ENCODE measurements at places on chromosomes 7 and 10.

DNA sequence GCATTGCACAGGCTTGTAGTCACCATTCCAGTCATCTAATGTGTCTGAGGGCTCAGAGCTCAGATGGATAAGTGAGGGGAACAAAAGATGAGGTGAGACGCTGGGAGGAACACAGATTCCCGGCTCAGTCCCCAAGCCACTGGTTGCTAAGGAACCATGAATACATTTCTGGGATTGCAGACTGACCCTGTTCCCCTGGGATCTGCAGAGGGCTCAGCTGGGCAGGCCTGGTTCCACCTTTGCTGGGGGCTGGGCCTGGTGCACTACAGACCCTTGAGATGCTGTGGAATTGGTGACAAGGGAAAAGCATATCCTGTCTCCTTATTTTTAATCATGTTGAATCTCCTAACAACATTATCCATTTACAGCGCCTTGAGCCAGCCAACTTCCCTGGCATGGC is 19.2 kb downstream of the ELFN1 start:
- DNase-seq = no peak

- DNase-seq = peak; percentile 40
Observed at GRCh38 chr10:104255311-104255981, 754 bp downstream of the GSTO1 start.

GRCh38 chr7:93651603-93652159 is 77.2 kb upstream of the CALCR start:
- no peak for DNase-seq

- DNase-seq = peak; percentile 38
Observed at GRCh38 chr7:131538813-131539179, 17.6 kb downstream of the PODXL start.

DNA sequence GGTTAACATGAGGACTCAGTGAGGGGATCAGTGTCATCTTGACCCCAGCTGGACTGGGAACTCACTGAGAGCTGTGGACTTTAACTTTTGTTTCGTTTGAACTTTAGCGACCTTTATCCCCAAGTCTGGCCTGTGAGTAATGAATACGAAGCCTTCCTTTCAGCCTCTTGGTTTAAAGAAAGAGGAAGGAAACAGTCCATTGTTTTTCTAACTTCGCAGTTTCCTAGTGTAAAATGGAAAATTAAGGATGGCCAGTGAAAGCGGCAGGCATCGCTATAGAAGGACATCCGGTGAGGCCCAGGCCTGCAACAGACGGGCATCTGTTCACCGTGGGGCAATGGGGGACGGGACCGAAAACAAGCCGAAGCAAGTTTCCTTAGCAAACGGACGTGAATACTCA is 44.1 kb upstream of the ADO start:
- no peak for DNase-seq

GRCh38 chr10:104711302-104711721 is 70.2 kb downstream of the SORCS3 start:
- no peak for DNase-seq

DNA sequence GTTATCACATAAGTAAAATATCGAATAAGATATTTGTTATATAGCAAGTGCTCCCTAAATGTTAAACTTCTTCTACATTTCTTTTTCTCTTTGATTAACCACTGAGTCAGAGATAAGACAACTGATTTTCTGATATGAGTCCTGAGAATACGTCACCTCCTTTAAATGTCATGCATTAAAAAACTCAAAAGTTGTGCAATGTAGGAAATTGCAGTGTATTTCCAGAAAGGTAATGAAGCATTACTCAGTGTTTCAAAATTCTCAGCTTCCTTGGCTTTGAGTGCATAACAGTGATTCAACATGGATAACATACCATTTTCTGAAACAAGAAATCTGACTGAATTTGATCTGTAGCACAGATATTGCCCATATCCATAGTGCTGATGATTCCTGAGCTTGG is 155.8 kb downstream of the BMPER start:
- DNase-seq = no peak

DNA sequence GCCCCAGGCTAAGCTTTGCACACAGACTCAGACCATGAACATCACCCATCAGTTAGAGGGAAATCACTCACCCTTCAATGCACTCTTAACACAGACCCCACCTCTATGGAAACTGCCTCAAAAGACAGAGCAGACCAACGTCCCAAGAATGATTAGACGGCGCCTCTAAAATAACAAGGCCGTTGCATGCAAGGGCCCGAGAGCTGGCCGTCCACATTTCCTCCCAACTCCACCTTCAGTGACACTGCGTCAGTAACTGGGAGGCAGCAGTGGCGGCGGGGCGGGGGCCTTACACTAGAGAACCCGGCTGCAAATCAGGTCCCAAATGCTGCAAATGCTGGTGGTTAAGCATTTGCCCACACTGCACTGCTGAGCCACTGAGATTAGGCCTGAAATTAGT is 115.0 kb downstream of the PTPRN2 start:
- no peak for DNase-seq

GRCh38 chr7:94182066-94182465 is 177.9 kb upstream of the BET1 start:
- peak; percentile 73 for DNase-seq

DNA sequence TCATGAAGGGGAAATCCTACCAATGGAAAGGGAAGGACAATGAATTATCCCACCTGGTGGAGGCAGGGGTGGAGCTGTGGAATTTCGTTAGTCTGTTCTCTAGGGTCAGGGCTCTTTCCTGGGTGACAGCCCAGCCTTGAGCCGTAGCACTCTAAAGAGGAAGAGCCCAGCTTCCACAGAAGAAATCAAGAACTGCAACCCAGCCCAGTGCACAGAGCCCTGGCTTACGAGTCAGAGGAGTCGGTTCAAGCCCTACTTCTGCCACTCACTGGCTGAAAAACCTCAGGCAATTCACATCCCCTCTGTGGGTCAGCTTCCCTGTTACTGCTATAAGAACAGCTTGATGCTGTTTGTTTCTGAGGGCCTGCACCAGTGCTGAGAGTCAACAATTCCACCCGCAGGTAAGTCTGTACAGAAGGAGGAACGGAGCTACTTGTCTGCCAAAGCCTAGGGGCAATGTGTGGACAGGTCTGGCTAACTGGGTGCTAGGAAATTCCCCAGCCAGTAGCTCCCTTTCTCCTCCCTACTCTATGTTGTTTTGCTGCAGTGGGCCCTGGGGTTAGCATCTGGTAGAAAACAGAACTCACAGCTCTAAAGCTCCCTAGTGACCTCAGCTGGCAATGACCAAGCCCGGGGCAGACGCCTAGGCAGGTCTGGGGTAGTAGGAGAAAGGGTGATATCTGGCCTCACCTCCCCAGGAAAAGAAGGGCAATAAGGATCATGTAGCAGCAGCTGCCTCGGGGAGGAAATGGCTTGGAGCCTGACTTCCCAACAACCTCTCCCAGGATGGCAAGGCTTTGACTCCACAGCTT is 3.3 kb downstream of the AVPI1 start:
- DNase-seq = no peak

GRCh38 chr10:69600761-69601330 is 27.6 kb upstream of the NEUROG3 start:
- DNase-seq = no peak

- DNase-seq = no peak
Observed at GRCh38 chr7:66697449-66698438, 42.8 kb upstream of the RABGEF1 start.

DNA sequence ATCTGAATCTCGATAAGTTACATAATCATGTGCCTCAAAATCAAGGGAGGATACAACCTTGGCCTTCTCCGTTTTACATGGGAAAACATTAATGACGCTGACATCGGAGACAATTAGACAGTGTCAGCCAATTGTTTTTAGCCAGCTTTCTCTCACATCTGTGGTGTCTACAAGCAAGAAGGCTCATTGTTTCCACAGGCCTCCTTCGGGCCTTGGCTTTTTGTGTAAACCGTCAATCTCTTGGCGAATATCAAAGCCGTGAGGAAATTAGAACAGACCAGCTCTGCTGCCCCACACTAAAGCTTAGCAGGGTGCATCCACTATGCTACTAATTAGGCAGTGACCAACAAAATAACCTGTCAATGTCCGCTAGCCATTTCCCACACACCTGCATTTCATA is 43.2 kb downstream of the VAX1 start:
- no peak for DNase-seq

DNA sequence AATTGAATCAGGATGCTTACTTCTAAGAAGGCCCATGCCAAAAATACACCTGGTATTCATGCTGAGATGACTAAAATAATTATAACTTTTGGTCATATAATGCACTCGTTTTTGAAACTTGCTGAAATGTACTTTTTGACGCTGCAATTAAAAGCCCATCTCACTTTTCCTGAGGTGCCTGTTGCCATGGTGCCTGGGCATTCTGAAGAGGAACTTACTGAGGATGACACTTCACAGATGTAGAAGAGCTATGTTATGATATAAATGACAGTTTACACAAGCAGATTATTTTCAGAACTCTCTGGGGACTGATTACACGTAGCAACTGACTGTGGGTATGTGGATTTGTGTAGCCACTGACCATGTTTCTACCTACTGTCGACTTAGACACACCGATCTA is 182.4 kb downstream of the TPK1 start:
- DNase-seq = no peak

GRCh38 chr10:24344279-24344678 is 135.3 kb downstream of the KIAA1217 start:
- DNase-seq = peak; percentile 75

GRCh38 chr7:105250706-105251105 is 138.0 kb downstream of the SRPK2 start:
- no peak for DNase-seq

DNA sequence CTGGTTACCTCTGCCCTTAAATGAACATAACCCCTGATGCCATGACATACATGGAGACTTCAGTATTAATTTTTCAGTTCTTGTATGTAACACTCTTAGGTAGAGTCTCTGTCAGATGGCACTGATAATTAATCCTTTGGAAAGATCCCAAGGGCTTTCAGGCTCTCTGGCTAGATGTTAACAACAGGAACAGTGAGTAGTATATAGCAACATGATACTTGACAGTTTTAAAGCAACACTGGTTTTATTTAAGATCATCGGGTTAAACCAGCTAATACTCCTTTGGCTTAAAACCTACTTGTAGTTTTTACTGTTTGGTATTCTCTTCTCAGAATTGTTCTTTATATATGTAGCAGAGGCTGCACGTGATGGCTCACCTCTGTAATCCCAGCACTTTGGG is 27.3 kb downstream of the AHCYL2 start:
- DNase-seq = no peak

- DNase-seq = no peak
Observed at GRCh38 chr10:14787938-14788337, 13.2 kb upstream of the FAM107B start.

GRCh38 chr10:51638737-51639136 is 60.7 kb downstream of the CSTF2T start:
- no peak for DNase-seq

- no peak for DNase-seq
Observed at GRCh38 chr10:99344715-99345114, 15.6 kb downstream of the CNNM1 start.

GRCh38 chr7:29077854-29078253 is 68.5 kb downstream of the CPVL start:
- no peak for DNase-seq

DNA sequence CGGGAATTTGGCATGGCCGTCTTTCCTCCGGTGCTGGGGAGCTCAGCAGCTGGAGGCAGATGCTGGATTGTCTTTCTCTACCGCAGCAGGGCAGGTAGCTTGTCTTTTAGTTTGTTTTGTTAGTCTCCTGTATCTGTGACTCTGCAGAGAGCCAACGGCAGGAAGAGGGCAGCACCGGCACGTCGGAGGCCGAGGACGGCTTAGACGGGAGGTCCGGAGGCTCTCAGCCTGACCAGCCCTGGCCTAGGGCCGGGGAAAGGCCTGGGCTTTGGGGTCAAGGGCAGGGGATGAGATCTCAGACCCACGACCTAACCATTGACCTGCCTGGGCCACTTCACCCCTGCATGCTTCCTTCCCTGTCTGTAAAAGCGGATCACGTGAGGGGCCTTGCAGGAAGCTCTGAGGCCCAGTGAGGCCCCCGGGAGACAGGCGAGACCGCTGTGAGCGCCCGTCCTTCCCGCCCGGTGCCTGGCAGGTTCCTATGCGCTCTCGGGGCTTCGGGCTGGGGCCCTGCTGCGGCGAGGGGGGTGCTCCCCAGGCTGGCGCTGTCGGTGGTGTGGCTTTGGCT is 72.7 kb downstream of the LHPP start:
- DNase-seq = no peak

DNA sequence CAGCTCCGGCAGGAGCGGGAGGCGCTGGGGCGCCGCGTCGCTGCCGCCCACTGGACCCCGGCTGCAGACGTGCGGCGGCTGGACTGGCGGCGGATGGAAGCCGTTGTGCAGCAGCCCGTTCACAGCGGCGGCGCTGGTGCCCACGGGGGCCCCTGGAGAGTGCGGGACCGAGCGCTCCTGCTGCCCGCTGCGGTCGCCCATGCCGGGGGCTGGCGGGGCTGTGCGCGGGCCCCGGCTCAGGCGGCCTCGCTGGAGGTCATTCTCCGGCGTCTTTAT is 413 bp downstream of the PANK1 start:
- DNase-seq = peak; percentile 35

GRCh38 chr10:86758189-86759072 is 2.0 kb downstream of the BMPR1A start:
- DNase-seq = no peak

GRCh38 chr10:91758303-91759146 is 39.7 kb upstream of the TNKS2 start:
- peak; percentile 25 for DNase-seq

- peak; percentile 27 for DNase-seq
Observed at GRCh38 chr7:40749877-40750276, 615.1 kb downstream of the SUGCT start.

DNA sequence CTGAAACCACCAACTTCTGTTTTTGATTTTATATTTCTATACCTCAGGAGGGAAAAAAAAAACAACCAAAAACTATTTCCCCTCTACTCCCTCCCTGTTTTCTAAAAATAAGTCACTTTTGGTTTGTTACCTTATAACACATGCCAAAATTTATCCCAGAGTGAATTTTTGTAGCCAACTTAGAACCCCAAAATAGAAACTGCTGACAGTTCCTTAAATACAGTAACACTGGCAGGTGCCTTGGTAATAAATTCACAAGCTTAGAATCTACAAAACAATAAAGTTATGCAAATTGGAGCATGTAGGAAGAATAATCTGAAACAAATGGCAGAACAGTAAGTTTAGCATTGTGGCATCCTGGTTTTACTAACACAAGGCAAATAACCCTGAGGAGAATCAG is 165.0 kb upstream of the HDAC9 start:
- DNase-seq = no peak

DNA sequence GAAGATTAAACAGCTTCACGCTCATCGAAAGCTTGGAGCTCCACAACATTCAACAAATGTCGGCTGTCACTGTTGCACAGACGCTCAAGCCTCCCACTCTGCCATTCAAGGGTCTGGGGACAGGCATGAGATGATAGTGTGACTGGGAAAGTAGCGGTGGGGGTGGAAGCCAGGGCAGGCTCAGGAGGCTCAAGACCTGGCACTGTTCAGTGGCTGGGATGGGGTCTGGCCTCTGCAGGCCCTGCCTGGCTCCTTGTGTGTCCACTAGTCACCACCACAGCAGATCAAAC is 13.5 kb upstream of the GTPBP4 start:
- DNase-seq = no peak

DNA sequence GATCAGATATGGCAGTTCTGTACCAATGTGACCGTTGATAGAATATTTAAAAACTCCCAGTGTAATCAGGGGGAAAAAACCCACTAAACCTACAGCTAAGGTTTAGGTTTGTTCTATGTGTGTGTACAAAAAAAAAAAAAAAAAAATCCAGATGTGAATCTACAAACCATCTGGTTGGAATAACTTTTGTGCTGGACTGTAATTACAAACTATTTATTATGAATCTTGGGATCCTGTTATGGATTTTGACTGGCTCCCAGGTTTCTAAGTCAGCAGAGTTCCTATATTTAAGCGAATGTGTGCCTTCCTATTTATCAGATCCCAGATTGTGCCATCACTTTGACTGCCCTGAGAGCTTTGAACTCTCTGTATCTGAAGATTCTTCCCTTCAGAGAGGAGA is 29.1 kb downstream of the BMPER start:
- DNase-seq = no peak
